ENCODE measurements at places on chromosomes 3 and 15.

GRCh38 chr3:98945101-98945524, 43.6 kb upstream of the DCBLD2 start:
- DNase-seq = no peak

DNA sequence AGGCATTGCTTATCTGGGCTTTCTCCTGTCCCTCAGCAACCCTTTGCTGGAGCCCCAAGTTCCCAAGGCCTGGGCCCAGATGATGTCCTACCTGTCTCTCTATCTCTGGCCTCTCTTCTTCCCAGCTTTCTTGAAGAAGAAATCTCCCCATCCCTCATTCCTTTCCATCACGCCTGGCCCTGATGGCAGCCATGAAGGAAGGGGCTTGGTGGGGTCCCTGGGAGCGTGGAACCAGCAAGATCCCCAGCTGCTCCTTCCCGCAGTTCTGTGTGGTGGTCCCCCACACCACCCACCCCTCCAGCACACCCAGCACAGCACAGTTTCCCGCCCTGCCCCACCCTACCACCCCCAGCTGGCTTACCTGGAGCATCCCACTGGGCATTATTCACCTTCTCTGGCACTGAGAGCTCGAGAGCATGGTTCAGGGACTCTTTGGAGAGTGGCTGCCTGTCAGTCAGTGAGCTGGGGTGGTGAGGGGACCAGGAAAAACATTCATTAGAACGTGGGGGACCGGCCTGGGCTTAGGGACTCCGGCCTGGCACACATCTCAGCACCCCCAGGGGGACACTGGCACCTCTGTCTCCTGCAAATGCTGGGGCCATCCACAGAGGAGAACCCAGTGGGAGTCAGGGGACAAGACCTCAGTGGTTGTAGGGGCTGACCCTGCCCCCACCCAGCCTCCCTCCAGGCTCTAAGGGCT, 26.6 kb downstream of the ACSBG1 start:
- no peak for DNase-seq

- DNase-seq = no peak
Observed at GRCh38 chr3:42515391-42515916, 13.0 kb downstream of the VIPR1 start.

- no peak for DNase-seq
Observed at GRCh38 chr15:61049934-61050333, 179.2 kb downstream of the RORA start.

DNA sequence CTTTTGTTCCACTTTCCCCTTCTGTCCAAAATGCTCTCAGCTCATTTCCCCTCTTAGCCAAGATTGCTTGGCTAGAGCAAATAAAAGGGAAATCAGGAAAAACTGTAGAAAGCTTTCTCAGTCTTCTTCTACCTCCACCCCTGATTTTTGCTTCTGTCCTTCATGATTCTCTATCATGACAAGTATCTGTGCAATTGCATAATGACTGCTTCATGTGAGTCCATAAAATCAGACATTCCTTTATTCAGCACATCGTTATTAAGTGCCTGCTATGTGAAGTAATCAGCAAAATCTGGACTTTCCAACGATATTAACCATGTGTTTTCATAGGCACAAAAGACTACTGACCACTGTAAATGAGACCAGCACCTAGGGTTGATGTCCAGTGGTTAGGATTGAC, 321.5 kb upstream of the CBLB start:
- DNase-seq = no peak

DNA sequence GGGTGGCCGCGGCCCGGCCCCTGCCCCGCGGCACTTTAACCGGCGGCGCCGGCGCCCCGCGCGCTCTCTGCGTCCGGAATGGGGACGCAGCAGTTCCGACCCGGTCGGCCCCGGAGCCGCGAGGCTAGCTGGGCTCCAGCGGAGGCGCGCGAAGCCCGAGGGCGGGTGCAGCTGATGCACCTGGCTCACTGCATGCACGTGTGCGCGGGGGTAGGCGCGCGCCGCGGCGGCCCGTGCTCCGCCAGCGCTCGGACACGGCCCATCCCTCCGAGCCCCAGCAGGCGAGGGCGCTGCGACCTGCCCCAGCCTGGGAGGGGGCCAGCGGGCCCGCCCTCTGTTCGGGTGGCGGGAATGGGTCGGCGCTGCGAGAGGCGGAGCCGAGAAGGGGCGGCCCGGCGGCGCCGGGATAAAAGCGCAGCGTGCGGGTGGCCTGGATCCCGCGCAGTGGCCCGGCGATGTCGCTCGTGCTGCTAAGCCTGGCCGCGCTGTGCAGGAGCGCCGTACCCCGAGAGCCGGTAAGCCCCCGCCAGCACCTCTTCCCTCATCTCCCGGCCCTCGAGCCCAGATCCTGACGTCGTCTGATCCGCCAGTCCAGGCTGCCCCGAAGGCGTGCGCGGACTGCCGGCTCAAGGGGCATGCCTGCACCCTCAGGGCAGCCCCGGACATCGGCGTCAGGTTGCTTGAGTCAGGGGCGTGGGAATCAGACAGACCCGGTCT, at the start of the genes CHDH and IL17RB:
Gene CHDH (minus strand): TSS at position 286 of the 717 bp plus-strand sequence. CDS start 22,411 bp downstream, outside the sequence.
Gene IL17RB (plus strand): TSS at position 435 of the 717 bp plus-strand sequence. CDS start 21 bp downstream, at position 456.
- no peak for DNase-seq

DNA sequence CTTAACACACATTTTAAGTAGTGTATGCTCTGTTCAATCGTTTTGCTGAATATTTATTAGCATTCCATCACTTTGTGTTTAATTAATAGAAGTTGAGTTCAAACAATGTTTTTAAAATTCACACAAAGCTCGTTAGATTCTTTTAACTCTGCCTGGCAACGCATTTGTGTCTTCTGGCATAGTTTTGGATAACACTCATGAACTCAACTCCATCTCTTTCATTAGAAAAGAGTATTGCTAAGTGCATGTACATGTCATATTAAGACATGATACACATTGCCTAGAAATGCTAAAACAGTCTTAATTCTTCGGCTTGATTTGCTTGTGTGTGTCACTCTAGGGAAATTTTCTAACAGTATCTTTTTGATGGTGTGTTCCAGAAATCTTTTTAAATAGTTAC, 15.7 kb downstream of the TSC22D2 start:
- DNase-seq = no peak

GRCh38 chr3:44232407-44232806, 9.3 kb upstream of the TOPAZ1 start:
- no peak for DNase-seq

DNA sequence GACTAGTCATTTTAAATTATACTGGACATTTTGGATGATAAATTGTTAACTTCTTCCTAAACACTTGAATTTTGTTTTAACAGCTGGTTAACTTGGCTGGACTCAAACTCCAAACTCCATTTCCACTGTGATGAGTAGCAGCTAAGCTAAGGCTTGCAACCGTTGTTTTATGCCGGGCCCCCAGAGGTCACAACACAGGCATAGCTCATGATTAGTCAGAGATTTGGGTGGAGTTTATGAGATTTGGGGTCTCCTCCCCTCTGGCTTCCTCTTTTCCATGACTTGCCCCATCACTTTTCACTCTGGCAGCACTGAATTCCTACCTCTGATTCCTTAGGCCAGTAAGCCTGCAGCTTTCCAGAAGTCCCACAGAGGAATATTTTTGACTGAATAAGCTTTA, 12.8 kb downstream of the THAP10 start:
- no peak for DNase-seq

- no peak for DNase-seq
Observed at GRCh38 chr15:35622641-35623340, 76.8 kb upstream of the DPH6 start.

DNA sequence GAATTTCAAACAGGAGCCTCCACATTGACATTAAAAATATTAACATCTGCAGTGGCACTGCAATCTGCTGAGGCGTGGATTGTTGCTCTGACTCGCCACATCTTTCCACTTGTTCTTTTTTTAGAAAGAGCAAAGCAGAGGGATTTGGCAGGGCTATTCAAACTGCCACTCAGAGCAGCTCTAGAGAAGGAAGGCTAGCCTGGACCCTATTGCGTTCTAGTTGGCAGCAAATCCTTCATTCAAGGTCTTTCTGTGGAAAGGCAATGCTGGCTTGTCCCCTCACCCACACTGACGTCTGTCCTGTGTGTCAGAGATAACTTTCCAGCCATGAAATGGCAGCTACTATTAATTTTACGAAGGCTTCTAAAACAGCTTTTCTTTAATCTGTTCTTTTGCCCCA, 483.2 kb upstream of the SGO1 start:
- DNase-seq = no peak

DNA sequence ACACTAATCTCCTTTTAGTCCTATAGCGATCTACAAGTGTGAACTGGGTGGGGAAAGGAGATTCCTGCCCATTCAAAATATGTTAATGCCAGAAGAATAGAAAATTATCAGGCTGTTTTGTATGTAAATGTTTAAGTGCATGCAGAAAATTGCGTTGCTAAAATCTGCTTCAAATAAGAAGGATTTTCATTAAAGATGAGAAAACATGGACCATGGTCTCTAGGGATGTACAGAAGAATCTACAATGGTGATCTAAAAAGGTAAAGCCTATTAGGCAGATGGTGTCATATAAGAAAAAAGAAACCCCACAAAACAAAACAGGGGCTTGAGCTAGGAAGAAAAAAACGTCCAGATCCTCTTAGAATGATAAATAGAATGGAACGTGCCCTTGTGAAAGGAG, 287.5 kb upstream of the ROBO1 start:
- DNase-seq = no peak

- DNase-seq = no peak
Observed at GRCh38 chr3:123841476-123842238, 42.5 kb downstream of the MYLK start.

GRCh38 chr3:53998980-53999379, 107.3 kb upstream of the SELENOK start:
- DNase-seq = no peak

- no peak for DNase-seq
Observed at GRCh38 chr3:33982269-33982798, 183.9 kb downstream of the PDCD6IP start.

DNA sequence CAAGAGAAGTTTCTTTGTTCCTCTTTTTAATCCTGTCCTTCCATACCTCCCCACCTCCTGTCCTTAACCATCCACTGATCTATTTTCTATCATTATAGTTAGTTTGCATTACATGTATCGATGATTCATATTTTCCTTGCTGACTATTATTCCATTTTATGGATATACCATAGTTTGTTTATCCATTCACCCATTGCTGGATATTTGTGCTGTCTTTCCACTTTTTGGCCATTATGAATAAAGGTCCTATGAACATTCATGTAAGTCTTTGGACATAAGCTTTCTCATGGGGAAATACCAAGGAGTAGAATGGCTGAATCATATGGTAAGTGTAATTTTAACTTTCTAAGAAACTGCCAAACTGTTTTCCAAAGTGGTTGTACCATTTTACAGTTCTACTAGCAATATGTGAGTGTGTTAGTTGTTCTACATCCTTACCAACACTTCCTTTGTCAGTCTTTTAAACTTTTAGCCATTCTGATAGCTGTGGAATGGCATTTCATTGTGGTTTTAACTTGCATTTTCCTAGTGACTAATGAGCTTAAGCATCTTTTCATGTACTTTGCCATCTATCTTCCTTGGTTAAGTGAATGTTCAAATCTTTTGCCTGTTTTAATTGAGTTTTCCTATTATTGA, 11.7 kb downstream of the ATP6V1A start:
- DNase-seq = no peak

DNA sequence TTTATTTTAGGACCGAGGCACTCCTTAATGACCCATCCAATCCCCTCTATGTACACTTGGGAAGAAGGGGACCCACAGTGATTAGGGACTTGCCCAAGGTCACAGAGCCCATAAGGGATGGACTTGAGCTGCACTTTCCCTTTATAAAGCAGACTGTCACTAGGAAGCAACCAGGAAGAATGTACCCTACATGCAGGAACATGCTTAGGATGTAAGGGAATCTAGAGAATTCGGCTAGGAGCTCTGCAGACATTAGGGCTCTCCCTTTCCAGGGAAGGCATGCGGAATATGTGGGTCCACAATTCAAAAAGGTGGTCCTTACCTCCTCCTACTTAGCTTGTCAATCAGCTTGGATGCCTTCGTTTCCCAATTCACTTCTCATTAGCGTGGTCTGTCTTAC, 78.7 kb downstream of the TMEM266 start:
- DNase-seq = no peak

DNA sequence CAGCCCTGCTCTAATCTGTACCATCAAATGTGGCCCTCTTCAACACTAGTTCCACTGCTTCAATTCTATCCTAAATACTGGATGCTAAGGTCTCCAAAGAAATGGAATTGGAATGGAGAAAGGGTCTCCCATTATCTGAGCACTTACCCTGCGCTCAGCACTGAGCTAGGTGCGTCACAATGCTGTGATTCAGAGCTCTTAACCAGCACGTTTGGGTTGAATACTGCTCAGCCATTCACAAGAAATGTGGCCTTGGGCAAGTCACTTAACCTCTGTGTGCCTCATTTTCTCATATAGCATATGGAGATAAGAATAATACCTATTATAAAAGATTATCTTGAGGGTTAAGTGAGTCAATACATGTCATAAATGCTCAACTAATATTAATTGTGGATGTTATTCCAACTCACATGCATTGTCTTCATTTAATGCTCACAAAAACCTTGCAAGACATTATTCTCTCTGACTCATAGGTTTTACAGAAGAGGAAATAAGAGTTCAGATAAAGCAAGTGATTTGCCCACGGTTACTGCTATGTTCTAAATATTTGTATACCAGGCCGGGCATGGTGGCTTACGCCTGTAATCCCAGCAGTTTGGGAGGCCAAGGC, 27.4 kb upstream of the SRGAP3 start:
- DNase-seq = no peak

DNA sequence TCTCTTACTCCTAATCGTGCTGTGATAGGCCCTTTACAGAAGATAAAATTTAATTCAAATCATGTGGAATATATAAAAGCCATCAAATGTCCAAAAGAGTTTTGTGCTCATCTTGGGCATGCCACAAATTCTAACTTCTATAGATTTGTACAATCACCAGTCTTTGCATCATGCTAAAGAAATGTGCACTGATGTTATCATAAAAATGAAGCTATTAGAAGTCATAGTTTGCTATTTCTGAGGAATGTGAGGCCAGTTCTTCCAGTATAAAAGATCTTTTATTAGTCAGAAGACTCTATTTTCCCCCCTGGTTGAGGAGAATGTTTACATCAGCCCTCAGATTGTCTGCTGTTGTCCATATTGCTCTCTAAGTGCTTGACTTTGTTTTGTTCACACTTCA, 2.1 kb upstream of the ANXA2 start:
- no peak for DNase-seq

DNA sequence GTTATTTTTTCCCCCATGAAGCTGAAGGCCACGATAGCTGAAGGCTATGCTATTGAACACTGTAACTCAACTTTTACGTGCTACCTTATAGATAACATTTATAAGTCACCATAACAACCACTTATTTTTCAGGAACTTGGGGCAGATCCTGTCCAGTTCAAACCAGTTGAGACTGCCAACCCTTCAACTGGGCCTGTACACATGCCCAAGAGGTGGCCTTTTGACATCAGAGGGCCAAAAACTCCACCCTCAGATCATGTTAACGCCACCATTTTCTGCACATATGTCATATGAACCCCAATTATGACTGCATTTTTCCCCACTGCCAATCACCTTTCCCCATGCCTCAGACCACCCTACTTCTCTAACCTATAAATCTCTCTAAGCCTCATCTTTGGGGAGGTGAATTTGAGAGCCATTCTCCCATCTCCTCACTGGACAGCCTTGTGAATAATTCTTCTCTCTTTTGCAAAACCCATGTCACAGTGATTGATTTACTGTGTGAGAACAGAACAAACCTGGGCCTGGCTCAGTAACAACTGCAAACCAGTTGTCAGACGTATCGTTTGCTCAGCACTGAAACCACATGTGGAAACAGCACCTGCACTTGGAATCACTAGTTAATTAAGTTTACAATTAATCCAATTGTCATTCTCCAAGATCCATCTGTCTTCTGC, 42.5 kb downstream of the ZNF445 start:
- DNase-seq = no peak

GRCh38 chr3:149374793-149375500, 2.5 kb downstream of the TM4SF1 start:
- no peak for DNase-seq
